ENCODE measurements at places on chromosomes 13 and 19.
A peak's percentile ranks its signal among the peaks of the same experiment; 100 is the strongest.

DNA sequence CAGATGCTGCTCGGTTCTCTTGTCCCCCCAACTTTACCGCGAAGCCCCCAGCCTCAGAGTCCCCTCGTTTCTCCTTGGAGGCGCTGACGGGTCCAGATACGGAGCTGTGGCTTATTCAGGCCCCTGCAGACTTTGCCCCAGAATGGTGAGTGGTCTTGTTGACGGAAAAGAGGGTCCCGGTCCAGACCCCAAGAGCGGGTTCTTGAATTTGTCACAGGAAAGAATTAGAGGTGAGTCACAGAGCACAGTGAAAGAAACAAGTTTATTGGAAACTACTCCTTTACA is 589 bp downstream of the POLR1G start:
- no peak for DNase-seq

- DNase-seq: no peak
Observed at GRCh38 chr19:29501816-29502580, 23.8 kb upstream of the VSTM2B start.

DNA sequence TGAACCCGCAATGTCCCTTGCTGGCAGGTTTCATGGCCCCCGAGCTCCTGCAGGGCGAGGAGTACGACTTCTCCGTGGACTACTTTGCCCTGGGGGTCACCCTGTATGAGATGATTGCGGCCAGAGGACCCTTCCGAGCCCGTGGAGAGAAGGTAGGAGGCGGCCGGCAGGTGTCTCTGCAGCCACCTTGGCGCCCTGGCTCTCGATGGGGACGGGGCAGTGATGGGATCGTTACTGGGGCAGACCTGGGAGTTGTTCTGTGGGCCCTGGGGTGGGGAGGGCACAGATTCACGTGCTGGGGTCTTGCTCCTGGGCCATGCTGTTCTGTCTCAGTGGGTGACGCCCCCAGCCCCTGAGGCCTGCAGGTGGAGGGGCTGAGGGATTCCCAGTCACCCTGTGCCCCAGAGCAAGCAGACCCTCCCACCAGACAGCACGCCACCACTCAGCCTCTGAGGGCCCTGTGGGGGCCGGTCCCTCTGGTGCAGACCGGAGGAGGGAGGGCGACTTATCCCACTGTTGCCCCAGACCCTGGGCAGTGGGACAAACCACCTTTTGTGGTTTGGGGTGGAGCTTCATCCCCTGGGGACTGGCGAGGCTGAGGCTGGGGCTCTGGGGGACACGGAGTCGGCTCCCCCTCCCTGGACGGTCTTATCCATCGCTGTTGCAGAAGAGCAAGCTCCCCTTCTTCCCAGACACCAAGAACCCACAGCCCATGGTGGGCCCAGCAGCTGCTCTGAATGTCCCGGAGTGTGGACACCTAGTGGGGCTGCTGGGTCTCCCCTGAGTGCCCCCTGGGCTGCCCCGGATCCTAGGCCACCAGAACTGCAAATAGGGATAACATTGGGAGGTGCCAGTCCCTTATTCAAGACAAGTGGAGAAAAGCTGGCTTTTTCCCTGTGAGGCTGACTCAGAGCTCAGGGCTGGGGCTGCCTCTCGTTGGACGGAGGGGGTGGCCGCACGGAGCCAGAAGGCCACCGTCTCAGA is 27.5 kb upstream of the TMEM255B start:
- no peak for DNase-seq

- no peak for DNase-seq
Observed at GRCh38 chr19:12117201-12117970, 22.8 kb downstream of the ZNF20 start.

DNA sequence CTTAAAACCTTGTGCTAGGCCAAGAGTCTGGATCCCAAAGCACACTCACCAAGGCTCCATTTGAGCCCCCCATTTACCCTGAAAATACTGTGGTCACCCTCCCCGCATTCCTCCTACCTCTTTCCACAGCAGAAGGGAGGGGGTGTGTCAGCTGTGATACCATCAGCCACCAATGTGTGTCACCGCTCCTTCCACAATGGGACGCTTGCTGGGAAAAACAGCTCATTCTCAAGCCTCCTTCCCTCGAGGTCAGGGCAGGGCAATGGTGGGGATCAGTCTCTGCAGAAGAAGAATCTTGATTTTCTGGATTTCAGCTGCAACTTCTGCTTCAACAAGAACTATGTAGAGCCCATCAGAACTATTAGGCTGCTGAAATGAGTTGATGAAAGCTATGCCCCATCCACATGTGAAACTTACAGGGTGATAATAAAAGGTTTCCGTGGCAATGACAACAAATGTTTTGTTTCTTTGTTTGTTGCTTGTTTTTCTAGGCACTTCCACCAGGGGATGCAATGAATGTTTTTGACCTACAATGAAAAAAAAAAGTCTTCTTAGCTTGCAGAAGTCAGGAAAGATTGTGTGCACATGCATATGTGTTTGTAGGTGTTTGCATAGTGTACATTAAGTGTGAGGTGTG is 26.4 kb upstream of the ZNF507 start:
- peak; percentile 3 for DNase-seq

DNA sequence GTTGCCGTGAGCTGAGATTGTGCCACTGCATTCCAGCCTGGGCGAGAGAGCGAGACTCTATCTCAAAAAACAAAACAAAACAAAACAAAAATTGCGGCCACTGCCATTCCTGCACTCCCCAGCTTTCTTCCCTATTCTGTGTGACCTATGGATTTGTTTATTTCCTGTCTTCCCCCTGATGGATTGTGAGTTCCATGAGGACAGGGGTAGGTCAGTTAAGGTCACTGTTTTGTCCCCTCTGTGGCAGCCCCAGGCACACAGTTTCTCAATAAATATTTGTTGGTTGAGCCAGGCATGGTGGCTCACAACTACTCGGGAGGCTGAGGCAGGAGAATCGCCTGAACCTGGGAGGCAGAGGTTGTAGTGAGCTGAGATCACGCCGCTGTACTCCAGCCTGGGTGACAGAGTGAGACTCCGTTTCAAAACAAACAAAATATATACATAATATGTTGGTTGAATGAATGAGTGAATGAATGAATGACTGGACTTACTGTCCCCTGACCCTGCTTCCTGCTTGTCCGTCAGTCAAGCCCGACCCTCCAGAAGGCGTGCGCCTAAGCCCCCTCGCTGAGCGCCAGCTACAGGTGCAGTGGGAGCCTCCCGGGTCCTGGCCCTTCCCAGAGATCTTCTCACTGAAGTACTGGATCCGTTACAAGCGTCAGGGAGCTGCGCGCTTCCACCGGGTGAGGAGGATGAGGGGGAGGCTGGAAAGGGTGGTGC is 5.0 kb downstream of the EBI3 start:
- no peak for DNase-seq

- DNase-seq: no peak
Observed at GRCh38 chr19:42426643-42427042, 545 bp downstream of the LIPE start.

DNA sequence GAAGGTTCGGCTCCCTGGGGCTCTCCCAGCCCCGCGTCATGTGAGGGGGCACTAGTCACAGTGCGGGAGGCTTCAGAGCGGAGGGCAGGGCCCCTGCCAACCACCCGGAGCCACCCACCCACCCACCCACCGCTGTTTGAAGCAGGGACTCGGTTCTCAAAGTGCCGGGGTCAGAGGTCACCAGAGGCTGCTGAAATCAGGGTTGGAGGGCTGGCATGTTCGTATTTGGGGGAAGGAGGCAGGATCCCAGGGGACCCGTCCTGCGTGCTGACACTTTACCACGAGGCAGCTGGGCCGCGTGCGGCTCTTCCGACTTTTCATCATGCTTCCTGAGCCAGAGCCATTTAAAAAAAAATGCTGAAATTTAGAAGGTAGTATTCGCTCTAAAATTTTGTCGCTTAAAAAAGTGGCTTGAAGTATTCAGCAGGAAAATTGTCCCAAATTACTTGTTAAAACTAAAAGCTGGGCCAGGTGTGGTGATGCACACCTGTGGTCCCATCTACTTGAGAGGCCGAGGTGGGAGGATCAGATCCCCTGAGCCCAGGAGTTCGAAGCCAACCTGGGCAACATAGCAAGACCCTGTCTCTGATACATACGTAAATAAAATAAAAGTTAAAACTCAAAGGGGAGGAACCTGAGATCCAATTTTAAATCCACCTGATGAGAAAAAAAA is 21.2 kb downstream of the ATP11A start:
- no peak for DNase-seq

- no peak for DNase-seq
Observed at GRCh38 chr13:60020288-60020687, 143.4 kb downstream of the DIAPH3 start.

DNA sequence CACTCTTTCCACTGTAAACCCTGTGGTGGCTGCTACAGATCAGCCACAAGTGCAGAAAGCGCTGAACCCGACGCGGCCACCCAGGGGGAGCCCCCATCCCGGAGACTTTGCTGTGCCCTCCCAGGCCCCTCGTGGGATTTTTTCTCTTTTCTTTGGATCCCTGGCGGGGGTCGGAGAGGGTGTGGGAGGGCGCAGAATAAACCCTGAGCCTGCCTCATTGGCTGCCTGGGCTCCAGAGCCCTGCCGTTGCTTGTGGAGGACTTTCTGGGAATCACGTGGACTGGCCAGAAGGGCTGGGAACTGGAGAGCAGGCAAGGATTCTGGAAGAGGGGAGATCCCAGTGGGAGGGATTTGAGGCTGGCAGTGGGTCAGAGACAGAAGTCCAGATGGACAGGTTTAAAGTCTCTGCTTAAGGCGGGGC is 24.9 kb downstream of the GADD45B start:
- DNase-seq: no peak

All from NCI-H1417 (cell line).